Left cardiac atrium (tissue), 4 donors: ENCODE measurements at places on chromosomes 11 and 22. TPM values are rescaled to one million over a fixed set of nuclear protein-coding genes. Genes with fewer than 3 reads are reported as not detected.

The NRGN gene
- 8.2 TPM for total RNA-seq

The PIH1D2 gene
- 0.76 TPM for total RNA-seq

The APOBEC3G gene
- 6.8 TPM for total RNA-seq

The RIBC2 gene
- total RNA-seq = 0.39 TPM

The XKR3 gene
- not detected for total RNA-seq

The RFPL1 gene
- not detected for total RNA-seq

The HMGXB4 gene
- total RNA-seq = 8.8 TPM

The APOA5 gene
- not detected for total RNA-seq

The OPCML gene
- not detected for total RNA-seq

The NCR3LG1 gene
- 4.2 TPM for total RNA-seq

The PDGFB gene
- 17.5 TPM for total RNA-seq

The PTPRCAP gene
- 4.7 TPM for total RNA-seq

The PHRF1 gene
- total RNA-seq = 21.5 TPM

The CSNK2A3 gene
- total RNA-seq = 1.7 TPM

The SLC17A6 gene
- not detected for total RNA-seq

The SCO2 gene
- not detected for total RNA-seq

The SLC29A2 gene
- total RNA-seq = 16.6 TPM

The DEUP1 gene
- not detected for total RNA-seq

The DRD4 gene
- 0.29 TPM for total RNA-seq
